ENCODE measurements at places on chromosomes 12 and 14.

- DNase-seq, result no peak
Measured at GRCh38 chr12:57160040-57160439, 12.6 kb upstream of the LRP1-AS start.

- DNase-seq, result no peak
Measured at GRCh38 chr12:51373187-51373586, 18.0 kb downstream of the GALNT6 start.

- DNase-seq, result no peak
Measured at GRCh38 chr12:89349814-89350213, 2.5 kb downstream of the DUSP6 start.

DNA sequence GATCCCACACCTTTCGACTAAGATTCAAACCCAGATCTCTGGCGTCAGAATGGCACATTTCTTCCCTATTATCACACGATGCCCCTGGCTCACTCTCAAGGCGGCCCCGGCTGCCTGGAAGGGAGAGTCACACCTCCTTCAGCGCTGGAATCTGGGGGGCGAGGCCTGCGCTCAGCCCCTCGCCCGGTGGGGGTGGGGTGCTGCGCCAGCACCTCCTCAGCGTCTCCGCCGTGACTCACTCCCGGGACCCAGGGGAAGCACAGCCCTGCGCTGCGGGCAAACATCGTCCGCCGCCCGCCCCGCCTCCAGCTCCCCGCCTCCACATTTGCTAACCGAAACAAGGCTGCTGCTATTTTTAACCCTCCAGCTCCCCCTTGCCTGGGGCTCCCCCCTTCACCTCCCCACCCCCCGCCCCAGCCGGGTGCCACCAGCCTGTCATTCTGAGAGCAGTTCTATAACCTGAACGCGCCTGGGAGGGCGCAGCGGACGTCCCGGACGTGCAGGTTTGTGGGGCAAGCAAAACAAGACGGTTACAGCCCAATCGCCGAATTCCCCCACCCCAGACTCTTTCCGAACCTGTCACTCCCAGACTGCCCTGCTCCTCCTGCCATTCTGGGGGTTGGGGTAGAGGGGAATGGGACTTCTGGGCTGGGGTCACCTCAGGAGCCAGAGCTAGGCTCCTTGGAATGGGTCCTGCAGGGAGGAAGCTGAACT, 6.7 kb downstream of the HDAC7 start:
- DNase-seq, result peak; percentile 94

GRCh38 chr14:93675651-93676050, 112.6 kb downstream of the PRIMA1 start:
- DNase-seq, result no peak

DNA sequence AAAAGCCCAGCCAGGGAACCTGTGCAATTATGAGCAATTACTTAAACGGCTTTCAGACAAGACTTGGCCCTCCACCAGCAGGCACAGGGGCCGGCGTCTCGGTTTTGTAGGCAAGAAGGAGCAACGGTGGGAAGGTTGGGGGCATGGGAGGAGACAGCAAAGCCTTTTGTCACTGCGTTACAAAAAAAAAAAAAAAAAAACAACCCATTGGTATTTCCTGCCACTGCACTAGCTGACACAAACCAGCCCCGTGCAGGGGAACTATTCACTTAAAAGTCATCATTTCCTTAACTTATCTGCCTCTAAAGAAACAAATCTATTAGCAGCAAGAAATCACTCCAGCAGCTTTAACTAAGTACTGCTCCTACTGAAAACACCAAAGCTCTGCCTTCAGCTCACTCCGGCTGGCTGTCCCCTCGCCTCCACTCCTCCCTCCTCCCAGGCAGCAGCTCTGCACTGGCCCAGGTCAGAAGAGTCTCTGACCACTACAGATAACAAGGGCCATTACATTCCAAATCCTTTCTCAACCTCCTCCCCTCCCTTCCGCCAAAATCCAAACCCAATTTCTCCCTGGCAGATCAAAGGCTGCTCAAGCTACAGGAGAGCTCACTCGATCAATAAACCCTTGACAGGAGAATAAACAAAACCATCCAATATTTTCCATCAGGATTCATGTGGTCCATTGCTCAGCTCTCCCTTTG, 105.2 kb upstream of the CDKN3 start:
- no peak for DNase-seq

DNA sequence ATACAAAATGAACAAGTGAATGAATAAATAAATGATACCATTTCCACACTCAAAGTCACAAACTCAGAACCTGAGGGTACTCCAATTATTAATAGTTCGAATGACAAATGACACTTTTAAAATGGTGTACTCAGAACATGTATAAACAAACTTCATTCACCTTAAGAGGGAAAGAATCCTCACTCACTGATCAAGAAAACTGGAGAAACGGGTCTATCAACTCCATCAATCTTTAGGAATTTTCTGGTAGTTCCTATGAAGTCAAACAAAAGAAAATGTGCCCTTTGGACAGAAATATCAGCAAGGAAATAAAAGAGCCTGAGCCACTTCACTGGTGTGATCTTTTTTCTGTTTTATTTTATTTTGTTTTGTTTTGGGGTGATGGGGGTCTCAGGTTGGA, 5.2 kb upstream of the NRDE2 start:
- DNase-seq, result no peak

DNA sequence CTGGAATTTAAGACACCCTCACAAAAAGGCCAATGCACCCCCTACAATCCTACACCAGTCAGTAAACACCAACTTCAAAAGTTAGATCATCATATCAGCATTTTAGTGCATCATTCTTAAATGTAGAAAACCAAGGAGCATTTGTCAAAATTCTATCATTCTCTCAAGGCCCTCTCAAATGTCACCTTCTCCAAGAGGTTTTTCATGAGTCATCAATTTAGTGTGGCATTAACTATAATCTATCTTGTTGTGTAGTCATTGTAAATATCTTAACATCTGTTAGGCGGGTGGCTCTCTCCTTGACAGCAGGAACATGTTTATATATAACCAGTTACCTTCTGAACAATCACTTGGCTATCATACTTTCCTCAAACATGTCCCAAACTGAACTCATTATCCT, 62.1 kb upstream of the G2E3 start:
- DNase-seq, result no peak

DNA sequence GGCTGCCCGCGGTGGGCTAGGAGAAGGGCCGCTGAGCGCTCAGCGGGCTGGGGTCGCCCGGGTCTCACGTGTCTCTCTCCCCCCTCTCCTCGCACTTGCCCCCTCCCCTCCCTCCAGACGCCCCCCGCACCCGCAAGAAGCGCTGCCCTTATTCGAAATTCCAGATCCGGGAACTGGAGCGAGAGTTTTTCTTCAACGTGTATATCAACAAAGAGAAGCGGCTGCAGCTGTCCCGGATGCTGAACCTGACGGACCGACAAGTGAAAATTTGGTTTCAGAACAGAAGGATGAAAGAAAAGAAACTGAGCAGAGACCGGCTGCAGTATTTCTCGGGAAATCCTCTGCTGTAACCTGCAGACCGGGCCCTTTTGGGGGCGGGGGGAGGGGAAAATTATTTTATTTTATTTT, 314 bp upstream of the HOTAIR start:
- DNase-seq, result no peak

DNA sequence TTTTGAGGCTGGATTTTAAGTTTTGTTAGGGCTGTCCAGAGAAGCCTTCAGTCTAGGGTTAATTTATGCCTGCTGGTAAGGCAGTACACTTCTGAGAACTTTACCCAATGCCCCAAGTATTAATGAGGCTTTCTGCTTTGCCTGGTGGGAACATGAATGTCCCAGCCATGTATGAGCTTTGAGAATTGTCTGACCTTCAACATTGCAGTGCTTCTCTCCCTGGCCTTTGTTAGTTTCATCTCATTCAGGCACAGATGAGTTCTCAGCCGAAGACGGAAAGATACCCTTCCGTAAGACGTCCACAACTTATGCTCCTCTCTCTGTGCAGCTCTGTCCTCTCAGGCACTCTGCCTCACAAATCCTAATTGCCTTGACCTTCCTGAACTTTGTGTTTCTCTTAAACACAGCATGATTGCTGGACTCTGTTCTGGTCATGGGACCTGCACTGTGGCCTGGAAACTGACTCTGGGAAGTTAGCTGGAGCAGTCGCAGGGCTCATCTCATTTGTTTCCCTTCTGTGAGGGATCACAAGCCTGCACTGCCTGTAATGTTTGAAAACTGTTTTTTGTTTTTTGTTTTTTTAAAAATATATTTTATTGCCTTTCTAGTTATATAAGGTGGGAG, 15.7 kb downstream of the CHPT1 start:
- DNase-seq, result no peak

DNA sequence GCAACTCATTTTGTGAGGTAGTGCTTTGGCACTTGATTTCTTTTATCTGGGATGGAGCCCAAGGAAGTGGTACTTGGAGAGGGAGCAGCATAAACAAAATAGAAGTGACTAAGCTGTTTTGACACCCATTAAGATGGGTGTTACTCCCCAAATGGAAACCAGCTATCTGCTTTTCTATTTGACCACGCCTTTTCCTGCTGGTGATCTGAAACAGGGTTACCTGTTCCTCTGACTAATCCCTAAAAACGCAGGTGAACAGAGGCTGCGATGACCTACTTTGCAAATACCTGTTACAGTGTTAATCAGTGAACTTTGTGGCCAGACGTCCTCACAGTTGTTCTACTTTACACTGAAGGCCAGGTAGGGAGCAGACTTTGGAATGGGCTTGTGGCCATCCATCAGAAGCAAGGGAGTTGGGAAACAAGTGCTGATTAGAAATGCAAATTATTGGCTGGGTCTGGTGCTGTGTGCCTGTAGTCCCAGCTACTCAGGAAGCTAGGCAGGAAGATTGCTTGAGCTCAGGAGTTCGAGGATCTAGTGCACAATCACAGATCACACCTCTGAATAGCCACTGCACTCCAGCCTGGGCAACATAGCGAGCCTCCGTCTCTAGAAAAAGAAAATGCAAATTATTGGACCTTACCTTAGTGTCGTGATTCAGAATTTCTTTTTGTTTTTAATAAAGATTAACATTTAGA, 58.3 kb upstream of the HECTD1 start:
- DNase-seq, result no peak

GRCh38 chr14:84493779-84494178, 1036.2 kb upstream of the FLRT2 start:
- no peak for DNase-seq

DNA sequence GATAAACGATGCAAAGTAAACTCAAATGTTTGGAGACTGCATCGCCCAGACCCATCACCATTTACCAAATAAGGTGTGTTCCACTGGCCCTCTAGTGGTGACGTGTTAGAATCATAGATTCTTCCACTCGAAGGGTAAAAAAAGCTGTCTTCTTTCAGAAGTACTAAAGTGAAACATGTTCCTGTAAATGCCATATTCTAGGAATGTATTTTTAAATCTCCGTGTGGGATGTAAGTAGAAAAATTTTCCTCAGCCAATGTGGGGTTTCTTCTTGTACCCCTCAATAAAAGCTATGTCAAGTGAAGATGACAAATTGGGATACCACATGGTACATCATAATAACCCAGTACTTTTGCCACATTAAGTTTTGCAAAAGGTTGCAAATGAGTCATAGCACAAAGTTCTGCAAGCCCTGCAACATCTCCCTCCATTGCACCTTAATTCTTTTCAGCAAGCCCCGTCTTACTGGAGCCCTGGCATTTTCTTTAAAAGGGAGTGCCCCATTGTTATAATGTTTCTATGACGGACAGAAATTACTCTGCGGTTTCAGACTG, 100.8 kb downstream of the CCER1 start:
- no peak for DNase-seq

GRCh38 chr14:60151715-60152114, 13.5 kb downstream of the DHRS7 start:
- DNase-seq, result peak; percentile 70

- DNase-seq, result no peak
Measured at GRCh38 chr12:116808113-116809105, 70.3 kb downstream of the RNFT2 start.

DNA sequence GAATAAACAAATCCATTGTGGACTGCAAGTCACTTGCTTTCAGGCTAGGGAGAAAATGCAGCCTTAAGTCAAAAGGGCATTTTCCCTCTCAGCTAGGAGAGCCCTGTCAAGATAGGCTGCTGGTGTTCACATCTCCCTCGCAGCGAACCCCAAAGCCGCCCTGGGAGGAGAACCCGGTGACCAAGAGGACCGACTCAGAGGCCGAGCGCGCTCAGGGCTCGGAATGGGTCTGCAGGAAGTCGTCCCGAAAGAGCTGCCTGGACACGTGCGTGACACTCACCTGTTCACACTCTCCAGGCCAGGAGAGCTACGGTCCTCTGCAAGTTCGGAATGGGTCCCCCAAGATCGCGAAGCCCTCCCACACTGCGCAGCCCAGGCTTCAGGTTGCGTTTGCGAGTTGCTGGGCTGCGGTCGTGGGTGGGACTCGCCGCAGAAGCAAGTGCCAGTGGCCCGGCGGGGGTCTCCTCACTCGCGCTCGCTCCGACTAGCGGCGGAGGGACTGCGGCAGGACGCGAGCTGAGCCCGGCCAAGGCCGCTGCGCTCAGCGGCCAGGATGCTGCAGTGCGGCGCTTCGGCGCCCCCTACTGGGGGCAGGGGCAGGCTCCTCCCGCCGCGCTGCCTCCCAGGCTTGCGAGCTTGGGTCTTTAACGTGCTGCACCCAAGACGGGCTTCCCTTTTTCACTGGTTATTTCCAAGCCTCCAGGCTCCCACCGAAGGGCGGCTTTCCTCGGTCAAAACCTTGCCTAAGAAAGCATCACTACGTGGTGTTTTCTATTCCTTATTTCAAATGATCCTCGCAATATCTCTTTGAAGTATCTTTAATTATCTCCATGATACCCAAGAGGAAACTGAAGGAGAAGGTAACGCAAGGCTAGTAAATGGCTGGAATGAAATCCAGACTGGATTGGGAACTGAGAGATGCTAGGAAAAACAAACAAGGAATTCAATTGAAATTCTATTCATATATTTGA, at the start of gene RERG:
Gene RERG (minus strand): TSS at position 503 of the 971 bp plus-strand sequence. CDS start 3,928 bp downstream, outside the sequence.
- peak; percentile 52 for DNase-seq

DNA sequence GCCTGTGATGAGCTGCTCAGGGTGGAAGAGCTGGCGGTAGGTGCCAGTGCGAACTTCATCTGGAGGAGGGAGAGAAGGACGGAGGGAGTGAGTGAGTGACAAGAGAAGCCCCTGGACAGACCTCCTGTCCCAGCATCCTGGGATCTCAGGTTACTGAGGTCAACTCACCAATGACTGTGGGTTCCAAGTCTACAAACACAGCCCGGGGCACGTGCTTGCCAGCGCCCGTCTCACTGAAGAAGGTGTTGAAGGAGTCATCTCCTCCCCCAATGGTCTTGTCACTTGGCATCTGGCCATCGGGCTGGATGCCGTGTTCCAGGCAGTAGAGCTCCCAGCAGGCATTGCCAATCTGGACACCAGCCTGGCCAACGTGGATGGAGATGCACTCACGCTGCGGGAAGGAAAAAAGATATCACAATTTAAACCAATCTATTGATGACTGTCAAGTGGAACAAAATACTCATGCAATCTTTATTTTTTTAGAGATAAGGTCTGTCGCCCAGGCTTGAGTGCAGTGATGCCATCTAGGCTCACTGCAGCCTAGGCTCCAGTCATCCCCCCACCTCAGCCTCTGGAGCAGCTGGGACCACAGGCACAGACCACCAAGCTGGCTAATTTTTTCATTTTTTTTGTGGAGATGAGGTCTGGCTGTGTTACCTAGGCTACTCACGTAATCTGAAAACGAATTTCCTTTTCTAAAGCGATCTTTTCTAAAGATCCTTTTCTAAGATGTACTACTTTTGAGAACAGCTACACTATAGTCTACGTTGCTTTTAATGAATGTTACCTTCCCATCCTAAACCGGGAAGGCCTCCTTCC, 1.7 kb downstream of the TUBA1B start:
- DNase-seq, result no peak

Data from activated CD4-positive, alpha-beta T cell treated with anti-CD3 and anti-CD28 coated beads, Interleukin-2, amount 50 U/mL, for 4 hours (primary cell).